ENCODE measurements at places on chromosomes 6 and 20.

DNA sequence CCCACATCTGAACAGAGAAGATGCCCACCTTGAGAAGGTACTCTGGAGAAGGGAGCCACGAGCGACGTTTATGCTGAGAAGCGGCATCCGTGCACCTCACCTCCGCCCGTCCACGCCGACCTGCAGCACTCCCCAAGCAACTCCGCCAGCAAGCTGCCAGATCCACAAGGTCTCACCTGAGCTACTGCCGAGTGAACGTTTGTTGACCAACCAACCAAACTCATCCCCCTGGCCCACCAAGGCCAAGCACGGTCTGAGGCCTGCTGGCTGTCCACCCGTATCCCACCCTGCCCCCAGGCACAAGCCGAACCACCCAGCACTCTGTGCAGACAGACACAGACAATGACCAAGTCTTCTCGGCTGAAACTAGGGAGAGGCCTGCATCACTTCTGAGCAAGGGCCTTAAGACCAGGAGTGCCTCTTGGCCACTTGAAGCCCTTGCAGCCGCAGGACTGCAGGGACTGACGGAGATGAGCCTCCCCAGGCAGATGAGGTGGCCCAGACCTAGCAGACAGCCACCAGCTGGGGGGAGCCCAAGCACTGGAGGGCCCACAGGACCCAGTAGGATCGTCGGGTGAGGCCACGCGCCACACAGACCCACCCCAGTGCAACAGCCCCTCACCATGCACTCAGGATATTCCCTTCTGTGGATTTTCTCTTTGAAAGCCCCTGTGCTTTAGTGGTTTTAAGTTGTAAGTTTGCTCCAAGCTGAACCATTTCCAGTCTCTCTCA, 12.1 kb downstream of the TAF4 start:
- peaks cover 17% of the 10 kb centered on the region for H3K36me3 ChIP-seq
- no peaks in the 10 kb centered on the region for H3K27me3 ChIP-seq
- H3K4me1 ChIP-seq, result no peaks in the 10 kb centered on the region
- no peak overlapping the region for H3K4me3 ChIP-seq
- DNase-seq, result no peak

DNA sequence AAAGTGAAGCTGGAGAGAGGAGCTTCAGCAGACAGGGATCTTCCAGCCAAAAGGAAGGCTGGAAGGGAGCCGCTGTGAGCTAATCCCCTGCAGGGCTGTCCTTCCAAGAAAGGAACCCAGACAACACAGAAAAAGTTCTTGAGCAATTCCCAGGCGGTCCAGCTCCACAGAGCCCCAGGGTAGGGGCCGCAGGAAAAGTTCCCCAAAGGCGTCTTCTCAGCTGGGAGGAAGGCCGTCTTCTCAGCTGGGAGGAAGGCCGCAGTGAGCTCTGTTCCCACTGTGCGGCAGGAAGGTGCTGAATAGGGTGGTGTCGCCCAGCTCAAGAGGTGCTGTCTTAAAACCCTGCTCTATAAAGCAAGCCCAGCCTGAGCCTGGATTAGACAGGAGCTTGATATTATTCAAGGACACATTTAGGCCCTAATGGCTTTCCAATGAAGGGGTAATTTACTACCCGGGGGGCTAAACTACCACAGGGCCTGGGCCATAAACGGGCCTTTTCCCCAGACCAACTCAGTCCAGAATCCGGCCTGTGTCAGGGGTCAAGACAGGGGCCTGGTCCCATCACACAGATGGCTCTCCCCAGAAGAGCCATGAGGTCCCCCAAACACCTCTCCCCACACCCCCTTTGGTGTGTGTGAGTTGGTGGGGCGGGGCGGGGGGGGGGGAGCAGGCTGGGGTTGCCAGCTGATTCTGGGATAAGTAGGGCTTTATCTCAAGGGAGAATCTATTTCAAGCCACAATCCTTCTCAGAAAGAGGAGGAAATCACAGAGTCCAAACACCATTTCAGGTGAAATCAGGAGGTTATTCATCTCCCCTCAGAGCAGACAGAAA, 103.6 kb downstream of the NOL4L start:
- H3K27me3 ChIP-seq, result peaks cover 10% of the 10 kb centered on the region
- H3K4me1 ChIP-seq, result peaks cover 11% of the 10 kb centered on the region
- H3K27ac ChIP-seq, result no peak overlapping the region
- DNase-seq, result no peak
- peak overlapping the region; percentile 75 for H3K4me3 ChIP-seq

GRCh38 chr6:144777249-144777648, 492.1 kb downstream of the UTRN start:
- no peak for DNase-seq
- H3K27ac ChIP-seq, result no peak overlapping the region
- no peaks in the 10 kb centered on the region for H3K4me1 ChIP-seq
- peaks cover 30% of the 10 kb centered on the region for H3K36me3 ChIP-seq

DNA sequence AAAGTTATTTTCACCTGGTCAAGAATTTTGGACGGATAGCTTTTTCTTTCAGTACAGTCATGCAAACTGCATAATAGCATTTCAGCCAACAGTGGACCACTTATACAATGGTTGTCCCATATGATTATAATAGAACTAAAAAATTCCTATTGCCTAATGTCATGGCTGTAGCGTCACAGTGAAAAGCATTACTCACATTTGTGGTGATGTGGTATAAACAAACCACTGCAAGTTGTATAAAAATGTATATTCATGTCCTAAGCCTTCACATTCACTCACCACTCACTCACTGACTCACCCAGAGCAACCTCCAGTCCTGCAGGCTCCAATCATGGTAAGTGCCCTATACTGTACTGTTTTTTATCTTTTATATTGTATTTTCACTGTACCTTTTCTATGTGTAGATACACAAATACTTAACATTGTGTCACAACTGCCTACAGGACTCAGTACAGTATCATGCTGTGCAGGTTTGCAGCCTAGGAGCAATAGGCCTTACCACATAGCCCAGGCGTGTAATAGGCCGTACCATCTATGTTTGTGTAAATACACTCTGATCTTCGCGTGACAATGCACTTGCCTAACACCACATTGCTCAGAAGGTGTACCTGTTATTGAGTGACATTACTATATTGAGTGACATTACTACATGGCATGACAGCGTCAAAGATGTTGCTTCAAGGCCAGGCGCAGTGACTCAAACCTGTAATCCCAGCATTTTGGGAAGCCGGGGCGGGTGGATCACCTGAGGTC, 17.9 kb downstream of the ABHD12 start:
- no peak overlapping the region for H3K27ac ChIP-seq
- H3K27me3 ChIP-seq, result no peaks in the 10 kb centered on the region
- H3K36me3 ChIP-seq, result peaks cover 3% of the 10 kb centered on the region
- peak; percentile 68 for DNase-seq

GRCh38 chr6:144087789-144088426, 7.5 kb downstream of the SF3B5 start:
- no peak for DNase-seq
- H3K27me3 ChIP-seq, result no peaks in the 10 kb centered on the region
- no peaks in the 10 kb centered on the region for H3K4me1 ChIP-seq
- no peak overlapping the region for H3K4me3 ChIP-seq
- peaks cover 14% of the 10 kb centered on the region for H3K36me3 ChIP-seq

DNA sequence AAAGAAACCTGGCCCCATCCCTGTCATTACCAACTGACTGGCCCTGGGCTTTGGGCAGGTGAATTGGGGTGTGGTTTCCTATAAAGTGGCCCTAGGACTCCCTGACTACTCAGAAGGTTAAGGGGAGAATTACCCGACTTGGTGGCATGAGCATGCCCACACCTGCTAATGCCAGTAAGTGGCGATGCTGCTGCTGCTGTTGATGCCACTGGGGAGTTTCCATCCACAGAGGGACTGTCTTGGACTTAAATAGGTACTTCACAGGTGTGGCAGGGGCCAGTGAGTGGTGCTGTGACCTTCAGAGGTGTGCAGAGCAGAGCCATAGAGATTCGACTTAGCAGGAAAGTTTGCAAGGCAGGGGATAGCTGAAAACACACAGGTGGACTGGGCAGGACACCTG, 32.6 kb upstream of the MDFI start:
- no peak for DNase-seq
- H3K36me3 ChIP-seq, result no peaks in the 10 kb centered on the region
- no peaks in the 10 kb centered on the region for H3K27me3 ChIP-seq

GRCh38 chr6:28353981-28354676, 4.4 kb downstream of the ZKSCAN3 start:
- H3K36me3 ChIP-seq, result peaks cover 5% of the 10 kb centered on the region
- peaks cover 18% of the 10 kb centered on the region for H3K4me1 ChIP-seq
- peak overlapping the region; percentile 52 for H3K4me3 ChIP-seq
- DNase-seq, result peak; percentile 86
- H3K27ac ChIP-seq, result peak overlapping the region; percentile 77
